ENCODE measurements at places on chromosomes 5 and 9.

GRCh38 chr5:128876569-128877382 is 88.5 kb upstream of the SLC27A6 start:
- no peak for DNase-seq

GRCh38 chr5:30195036-30195435 is 998.5 kb upstream of the CDH6 start:
- DNase-seq, result no peak

DNA sequence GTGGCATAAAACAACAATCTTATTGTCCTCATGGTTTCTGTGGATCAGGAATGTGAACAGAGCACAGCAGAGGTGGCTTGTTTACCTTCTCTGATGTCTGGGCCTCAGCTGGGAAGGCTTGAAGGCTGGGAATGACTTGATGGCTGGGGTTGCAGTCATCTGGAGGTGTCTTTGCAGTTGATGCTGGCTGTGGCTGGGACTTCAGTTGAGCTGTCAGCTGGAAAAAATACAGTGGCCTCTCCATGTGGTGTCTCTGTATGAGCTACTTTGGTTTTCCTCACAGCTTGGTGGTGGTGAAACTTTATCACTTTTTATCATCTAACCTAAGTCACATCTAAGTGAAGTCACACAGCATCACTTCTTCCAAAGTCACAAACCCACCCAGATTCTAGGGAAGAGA is 24.7 kb upstream of the STX17 start:
- no peak for DNase-seq

GRCh38 chr5:132688536-132689339 is 14.9 kb downstream of the IL4 start:
- no peak for DNase-seq

DNA sequence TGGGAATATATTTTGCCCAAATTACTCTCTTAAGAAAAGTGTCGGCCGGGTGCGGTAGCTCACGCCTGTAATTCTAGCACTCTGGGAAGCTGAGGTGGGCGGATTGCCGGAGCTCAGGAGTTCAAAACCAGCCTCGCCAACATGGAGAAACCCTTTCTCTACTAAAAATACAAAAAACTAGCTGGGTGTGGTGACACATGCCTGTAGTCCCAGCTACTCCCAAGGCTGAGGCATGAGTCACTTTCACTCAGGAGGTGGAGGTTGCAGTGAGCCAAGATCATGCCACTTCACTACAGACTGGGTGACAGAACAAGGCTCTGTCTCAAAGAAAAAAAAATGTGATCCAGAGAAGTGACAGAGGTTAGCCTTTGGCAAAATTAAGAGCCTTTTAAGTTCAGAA is 26.4 kb upstream of the TMEM171 start:
- no peak for DNase-seq

GRCh38 chr9:69590266-69590665 is 81.9 kb downstream of the APBA1 start:
- no peak for DNase-seq

GRCh38 chr5:108545301-108545700 is 163.4 kb upstream of the FBXL17 start:
- no peak for DNase-seq

- no peak for DNase-seq
Measured at GRCh38 chr9:125878164-125878631, 131.0 kb downstream of the PBX3 start.

DNA sequence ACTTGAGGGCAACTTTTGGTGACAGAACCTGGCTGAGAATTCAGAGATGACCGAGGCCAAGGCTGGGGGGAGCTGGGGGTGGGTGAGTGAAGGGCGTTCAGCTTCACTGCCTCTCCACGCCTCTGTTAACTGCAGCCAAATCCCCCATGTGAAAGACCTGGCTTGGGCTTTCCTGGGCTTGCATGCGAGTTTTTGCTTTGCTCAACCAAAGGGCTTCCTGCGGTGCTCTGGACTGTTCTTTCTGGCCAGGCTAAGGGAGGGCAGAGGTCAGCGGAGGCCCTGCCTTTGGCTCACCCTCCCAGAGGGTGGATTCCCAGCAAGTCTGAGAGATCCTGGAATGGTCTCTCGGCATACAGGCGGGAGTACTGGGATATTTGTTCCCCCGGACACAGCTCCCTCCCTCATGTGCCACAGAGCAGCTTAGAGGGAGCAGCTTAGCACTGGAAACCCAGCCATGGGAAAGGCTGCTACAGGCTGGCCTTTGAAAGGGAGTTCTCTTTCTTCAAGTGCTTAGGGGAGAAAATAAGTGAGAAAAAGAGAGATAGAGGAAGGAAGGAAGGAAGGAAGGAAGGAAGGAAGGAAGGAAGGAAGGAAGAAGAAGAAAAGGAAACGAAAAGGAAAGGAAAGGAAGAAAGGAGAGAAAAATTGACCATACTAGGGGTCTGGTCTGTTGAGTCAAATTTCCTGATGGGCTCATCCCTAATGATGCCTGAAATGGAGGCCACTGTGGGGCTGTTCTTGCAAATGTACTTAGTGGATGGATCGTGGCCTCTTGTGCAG is 158.8 kb downstream of the FGF18 start:
- no peak for DNase-seq

DNA sequence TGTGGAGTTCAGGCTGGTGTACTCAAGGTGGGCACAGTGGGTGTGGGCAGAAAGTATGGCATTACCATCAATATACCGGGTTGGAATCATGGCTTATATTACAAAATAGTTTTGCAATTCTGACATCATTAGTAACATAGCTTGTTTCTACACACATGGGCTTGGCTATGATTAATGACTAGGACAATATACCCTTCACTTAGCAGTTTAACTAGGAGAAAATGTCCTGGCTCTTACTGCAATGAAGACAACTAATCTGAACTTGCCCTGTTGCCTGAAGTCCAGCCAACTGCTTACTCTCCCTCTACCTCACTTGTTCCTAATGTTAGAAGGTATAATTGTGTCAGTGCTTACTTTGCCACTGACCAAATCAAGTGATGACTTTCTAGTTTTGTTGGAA is 612.5 kb downstream of the EFNA5 start:
- no peak for DNase-seq

GRCh38 chr5:39024884-39025283 is 49.3 kb downstream of the RICTOR start:
- no peak for DNase-seq

DNA sequence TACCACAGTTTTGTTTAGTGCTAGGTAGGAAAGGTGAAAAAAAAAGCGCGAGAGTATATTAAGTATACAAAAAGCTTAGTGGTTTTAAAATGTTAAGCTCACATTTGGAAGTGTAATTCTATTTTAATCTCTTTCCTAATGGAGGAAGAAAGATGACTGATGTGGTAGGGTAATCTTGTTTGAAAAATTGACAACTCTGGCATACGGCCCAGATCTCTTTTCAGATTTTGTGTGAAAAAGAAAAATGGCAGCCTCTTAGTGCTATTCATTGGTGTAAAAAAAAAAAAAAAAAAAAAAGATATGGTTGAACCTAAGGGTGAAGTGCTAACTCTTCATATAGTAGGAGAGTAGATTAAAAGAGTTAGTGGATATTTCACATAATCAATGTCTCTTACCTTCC is 108.0 kb downstream of the ZSWIM6 start:
- DNase-seq, result no peak

GRCh38 chr5:173554989-173555705 is 61.3 kb downstream of the BOD1 start:
- no peak for DNase-seq

GRCh38 chr5:41432481-41433253 is 77.7 kb downstream of the PLCXD3 start:
- DNase-seq, result no peak

DNA sequence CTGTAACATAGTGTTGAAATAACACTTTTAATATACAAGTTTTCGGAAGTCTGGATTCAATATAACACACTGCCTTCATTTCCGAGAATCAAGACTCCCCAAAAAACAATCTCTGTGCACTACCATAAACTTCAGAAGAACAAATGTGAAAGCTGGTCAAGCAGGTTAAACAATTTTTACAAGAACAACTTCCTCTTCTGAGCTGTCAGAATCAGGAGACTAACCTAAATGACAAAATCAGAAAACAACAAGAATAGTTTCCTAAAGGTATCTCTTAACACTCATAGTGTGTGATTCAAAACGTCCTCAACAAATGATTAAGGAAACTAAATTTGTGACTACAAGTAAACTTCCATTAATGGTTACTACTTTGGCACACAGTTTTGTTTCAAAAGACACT is 11.6 kb downstream of the C9orf72 start:
- no peak for DNase-seq

DNA sequence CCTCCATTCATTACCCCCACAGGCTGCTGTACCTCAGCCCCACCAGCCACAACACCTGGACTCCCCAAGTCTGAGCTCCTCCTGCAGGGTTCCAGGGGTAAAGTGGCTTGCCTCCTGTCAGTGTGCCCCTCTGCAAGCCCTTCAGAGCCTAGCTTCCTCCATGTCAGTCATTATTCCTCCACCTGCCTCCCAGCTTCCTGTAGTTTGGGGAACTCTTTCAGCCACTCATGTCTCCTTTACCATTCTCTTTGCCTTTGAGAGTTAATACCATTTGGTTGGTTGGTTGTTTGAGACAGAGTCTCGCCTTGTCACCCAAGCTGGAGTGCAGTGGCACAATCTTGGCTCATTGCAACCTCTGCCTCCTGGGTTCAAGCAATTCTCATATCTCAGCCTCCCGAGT is 36.2 kb downstream of the IRF1 start:
- no peak for DNase-seq

GRCh38 chr5:142800776-142801494 is 30.8 kb downstream of the ARHGAP26 start:
- DNase-seq, result no peak

GRCh38 chr5:179781846-179782245 is 11.9 kb upstream of the LTC4S start:
- DNase-seq, result no peak

GRCh38 chr9:116671605-116672004 is 15.5 kb upstream of the TRIM32 start:
- no peak for DNase-seq

DNA sequence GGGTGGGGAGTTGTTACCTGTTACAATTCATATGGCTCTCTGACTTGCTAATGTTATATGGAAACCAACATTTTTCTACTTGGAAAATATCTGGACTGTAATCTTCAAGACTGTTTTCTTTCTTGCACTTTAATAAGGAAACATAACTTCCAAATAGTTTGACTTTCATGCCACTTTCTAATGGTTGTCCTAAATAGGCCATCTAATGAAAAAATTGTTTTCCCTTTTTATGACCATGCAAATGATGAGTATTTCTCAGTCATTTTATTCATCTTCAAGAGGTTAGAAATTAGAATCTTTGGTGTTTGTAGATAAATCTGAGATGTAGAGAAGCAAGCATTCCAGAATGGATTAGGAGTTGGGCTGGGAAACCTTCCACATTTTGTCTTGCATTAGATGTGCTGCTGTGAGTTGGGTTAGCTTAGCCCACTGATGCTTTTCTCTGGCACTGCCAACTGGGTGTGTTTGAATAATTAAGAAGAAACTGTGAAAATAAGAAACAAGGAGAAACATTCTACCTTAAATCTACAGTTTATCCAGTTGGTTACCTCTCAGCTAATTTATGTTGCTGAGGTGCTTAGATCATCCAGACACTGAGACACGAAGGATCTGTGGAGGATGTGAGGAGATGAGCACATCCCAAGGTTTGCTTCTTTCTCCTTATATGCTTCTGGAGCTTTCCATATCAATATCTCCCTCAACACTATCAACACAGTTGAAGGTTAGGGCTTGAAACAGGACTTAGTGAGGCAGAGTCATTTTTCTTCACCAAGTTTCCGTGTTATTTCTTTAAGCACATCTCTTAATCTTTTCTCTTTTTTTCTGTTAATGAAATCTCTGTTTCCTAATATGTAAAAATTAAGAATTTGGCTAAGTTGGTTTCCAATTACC is 2.7 kb downstream of the RASGRF2 start:
- no peak for DNase-seq

DNA sequence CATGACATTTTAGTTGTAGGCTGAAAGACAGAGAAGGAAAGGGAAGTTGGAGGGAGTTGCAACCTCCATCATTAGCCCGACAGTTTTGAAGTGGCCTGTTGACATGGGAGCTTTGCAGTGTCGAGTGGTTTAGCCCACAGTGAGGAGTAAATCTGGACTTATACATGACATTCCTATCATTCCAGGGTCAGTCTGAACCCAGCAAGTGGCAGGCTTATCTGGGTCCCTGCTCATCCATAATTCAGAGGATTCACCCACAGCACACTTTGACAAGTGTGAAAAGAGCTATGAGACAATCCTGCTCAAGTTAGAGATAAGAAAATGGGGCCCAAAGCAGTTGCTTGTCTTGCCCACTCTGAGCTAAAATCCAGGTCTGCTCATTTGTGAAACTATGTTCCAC is 8.4 kb upstream of the TNC start:
- DNase-seq, result no peak

DNA sequence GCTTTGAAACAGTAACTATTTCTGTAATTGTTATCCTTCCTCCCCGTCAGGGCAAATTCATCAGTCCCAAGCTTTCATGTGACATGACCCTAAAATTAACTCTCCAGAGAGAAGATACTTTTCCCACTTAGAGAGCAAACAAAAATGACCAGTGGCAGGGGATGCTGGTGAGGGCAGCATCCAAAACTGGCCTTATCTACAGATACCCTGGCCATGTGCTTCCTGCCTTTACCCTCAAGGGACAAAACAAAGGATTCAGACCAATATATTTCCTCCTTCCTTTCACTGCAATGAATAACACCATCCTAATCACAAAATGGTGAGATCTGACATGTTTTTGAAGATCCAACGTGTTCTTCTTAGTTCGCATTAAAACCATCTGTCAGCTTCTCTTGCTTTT is 267.2 kb downstream of the MAN2A1 start:
- DNase-seq, result no peak

DNA sequence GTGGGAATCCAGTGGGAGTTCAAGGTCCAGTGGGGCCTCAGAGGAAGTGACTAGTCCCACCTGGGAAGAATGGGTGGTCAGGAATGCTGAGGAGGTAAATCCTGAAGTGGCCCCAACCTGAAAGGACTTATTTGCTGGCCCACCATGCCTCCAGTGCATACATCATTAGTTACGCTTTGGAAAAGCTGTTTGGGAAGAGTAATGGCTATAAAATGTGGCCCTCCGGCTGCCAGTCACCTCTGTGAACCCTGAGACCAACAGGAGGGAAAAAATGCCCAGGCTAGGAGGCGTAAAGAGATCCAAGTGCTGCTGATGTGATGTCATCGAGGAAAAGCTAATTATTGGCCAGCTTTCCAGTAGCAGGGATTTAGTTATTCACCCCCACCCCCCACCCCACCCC is 2.7 kb upstream of the SLC26A2 start:
- DNase-seq, result no peak

- no peak for DNase-seq
Measured at GRCh38 chr5:142432369-142432863, 107.6 kb upstream of the SPRY4 start.

DNA sequence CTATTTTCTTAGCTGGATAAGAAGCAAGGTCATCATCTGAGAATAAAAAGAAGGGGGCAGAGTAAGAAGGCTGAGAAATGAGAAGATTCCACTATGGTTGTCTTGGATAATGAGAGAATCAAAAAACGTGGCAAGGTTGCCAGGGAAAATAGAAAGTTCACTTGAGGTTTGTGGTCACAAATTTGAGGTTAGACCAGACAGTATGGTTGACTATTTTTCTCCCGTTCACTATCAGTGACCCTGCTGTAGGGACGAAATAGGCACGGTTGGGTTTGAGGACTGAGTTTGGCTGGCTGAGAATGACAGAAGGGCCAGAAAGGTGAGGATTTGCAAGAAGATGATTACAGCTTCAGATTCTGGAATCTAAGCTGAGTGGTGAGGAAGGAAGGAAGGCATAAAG is 266.0 kb upstream of the ZNF462 start:
- DNase-seq, result no peak

GRCh38 chr5:32160228-32160627 is 13.9 kb downstream of the GOLPH3 start:
- DNase-seq, result no peak
